ENCODE measurements at places on chromosomes 7 and 10.
A peak's percentile ranks its signal among the peaks of the same experiment; 100 is the strongest.

- DNase-seq, result peak; percentile 21
Observed at GRCh38 chr10:11631890-11632587, 20.6 kb upstream of the USP6NL start.

- no peak for DNase-seq
Observed at GRCh38 chr7:2190531-2190930, 42.2 kb downstream of the MAD1L1 start.

GRCh38 chr10:128007971-128008370 lies 101.1 kb downstream of the PTPRE start:
- DNase-seq, result no peak

GRCh38 chr7:107138696-107139420 lies 29.9 kb upstream of the HBP1 start:
- no peak for DNase-seq

GRCh38 chr10:112383325-112383724 lies 9.4 kb downstream of the ACSL5 start:
- peak; percentile 27 for DNase-seq

GRCh38 chr7:26493737-26494428 lies 202.2 kb downstream of the SNX10 start:
- DNase-seq, result no peak

DNA sequence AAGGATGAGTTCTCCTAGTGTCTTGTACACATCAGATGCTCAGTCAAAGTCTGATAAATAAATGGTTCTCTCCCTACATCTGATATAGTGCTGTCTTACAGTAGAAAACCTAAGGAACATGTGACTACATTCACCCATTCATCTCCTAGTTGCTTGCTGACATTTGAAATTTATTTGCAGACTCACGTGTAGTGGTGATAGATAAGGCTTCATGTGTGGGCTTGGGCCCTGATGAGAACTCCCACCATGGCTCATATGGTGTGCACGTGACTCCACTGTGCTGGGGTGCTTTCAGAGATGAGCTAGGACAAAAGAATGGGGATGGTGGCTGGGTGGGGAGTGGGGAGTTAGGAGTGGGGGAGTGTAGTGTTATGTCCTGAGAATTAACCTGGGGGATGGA lies 287.3 kb downstream of the RPS24 start:
- DNase-seq, result no peak

DNA sequence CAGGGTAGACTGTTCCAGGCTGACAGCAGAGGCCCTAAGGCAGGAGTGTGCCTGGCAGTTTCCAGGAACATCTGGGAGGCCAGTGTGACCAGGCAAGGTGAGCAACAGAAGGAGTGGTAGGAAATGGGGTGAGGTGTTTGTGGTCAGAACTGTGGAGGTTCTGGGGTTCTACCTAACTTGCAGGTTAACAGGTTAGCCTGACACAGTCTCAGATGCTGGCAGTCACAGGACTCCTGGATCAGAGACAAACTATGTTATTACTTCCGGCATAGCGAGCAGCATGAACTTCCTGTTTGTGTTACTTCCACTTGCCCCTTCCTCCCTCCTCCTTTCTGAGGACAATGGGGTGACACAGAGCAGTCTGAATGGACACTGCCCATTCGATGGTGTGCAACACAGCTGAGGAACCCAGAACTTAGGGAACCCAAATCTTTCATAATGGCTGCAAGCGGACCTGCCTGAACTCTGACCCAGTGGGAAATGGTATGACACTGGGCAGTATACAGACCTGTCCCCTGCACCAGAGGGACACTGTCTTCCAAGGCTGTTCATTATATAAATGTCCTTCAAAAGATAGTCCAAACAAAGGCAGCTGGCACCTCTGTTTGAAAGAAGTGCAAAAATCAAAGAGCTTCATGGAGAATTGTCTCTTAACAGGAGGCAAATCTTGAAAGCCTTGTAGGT lies 3.9 kb upstream of the SAR1A start:
- peak; percentile 19 for DNase-seq

GRCh38 chr7:3835109-3835508 lies 534.1 kb downstream of the SDK1 start:
- no peak for DNase-seq

GRCh38 chr7:16627236-16627635 lies 18.3 kb downstream of the ANKMY2 start:
- no peak for DNase-seq

- DNase-seq, result no peak
Observed at GRCh38 chr10:115951242-115951641, 321.8 kb downstream of the GFRA1 start.

DNA sequence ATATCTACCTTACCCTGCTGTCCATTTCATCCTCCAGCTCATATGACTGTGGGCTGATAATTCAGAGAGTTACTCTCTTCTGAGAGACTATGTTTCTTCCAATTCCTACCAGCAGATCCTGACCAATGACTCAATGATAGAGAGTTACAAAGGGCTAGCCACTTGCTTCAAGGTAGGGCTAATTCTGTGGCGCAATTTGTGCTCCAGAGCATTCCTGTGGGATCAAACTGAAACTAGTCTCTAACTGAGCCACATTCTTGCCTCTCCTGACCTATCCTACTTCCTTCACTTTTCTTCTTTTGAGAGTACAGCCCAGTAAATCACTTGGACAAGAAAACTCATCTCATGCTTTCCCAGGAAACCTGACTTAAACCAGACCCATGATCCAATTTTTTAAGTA lies 17.9 kb upstream of the ASZ1 start:
- no peak for DNase-seq

- no peak for DNase-seq
Observed at GRCh38 chr7:42694894-42695507, 216.9 kb downstream of the C7orf25 start.

- DNase-seq, result peak; percentile 79
Observed at GRCh38 chr7:55534262-55534915, 37.9 kb downstream of the VOPP1 start.

DNA sequence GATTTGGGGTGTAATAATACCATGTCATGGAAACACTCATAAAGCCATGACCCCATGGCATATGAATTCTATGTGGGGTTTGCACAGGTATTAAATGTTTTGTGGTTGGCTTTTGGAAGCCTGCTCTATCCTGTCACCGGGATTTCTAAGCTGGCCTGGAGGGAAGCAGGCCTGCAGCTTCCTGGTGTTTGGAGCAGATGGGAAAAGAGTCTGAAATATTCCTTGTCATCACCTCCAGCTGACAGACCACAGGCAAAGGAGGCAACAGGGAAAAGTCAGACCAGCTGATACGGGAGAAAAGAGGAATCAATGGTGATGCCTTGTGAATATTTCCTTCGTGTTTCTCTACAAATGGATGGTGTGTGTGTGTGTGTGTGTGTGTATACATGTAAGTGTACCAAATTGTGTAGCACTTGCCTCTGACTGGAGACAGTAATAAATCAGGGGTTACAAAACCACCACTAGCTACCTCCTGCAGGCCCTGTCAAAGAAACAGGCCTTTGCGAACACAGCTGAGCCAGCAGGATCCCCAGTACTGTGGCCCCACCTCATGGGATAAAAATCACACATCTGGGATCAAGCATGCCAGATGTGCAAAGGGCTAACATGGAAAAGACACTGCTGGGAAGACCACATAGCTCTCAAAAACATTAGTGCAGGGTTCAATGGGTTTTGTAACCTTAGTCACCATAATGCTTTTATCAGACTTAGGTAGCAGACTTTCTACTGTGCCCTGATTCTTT lies 120.8 kb upstream of the HPS1 start:
- no peak for DNase-seq

DNA sequence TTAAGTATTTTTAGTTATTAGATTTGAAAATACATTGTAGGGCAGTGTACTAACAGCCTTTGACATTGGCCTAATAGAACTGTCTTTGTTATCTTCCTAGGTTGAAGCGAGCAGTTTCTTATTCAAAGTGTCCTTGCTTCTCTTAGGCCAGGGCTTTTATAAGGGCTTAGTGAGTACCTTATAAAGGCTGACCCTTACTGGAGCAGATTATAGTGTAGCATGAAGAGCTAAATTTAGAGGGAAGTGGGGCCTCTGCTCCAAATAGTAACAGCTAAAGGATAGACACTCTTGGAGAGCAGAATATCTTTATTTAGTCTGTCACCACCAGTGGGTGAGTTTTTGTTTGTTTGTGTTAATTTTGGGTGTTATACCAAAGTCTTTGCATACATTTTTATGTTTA lies 15.9 kb downstream of the BZW2 start:
- DNase-seq, result no peak

DNA sequence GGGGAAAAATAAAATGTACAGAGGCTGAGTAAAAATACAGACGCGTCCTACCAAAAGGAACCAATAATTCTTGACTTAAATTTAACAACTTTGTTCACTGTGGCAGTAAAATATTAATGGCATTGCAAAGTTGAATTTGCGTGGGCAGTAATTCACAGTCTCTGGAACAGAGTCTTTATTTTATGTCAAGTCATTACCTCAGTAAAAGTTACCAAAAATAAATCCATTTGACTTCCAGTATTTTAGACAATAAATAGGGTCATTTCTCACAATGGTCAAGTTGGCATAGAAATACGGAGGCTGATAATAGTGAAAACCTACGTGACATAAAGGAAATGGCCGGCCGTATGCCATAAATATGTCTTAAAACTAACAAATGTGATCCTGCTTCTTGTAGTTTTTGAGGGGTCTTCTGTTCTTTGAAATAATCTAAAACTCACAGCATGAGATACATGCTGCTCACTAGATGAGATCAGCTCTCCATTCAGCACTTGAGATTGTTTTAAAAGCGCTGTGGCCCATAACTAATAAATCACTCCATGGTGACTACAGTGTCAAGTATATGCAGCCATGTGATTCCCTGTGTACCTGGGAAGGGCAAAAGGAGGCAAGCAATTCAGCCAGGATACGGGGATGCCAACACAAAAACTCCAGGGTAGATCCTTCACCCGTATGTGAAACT lies 75.3 kb downstream of the DOCK4 start:
- no peak for DNase-seq

- DNase-seq, result no peak
Observed at GRCh38 chr10:23034790-23035189, 60.6 kb upstream of the MSRB2 start.

GRCh38 chr7:157177983-157178381 lies 39.3 kb downstream of the UBE3C start:
- no peak for DNase-seq

DNA sequence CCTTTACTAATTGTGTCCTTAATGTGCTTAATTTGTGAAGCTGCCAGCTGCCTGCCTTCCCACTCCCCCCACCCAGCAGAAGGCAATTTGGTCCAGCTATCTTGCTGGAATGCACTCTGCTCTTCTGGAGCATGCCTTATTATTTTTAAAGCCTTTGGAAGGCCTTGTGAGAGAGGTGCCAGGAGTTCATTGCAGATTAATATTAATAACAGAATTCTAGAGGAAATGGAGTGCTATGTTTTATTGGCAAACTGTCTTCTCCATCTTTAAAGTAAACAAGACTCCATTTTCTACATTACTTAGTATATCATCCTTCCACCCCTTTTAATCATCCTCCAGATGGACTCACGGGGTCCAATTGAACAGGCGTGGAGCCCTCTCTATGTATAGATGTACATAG lies 50.8 kb upstream of the ZNF32 start:
- no peak for DNase-seq

DNA sequence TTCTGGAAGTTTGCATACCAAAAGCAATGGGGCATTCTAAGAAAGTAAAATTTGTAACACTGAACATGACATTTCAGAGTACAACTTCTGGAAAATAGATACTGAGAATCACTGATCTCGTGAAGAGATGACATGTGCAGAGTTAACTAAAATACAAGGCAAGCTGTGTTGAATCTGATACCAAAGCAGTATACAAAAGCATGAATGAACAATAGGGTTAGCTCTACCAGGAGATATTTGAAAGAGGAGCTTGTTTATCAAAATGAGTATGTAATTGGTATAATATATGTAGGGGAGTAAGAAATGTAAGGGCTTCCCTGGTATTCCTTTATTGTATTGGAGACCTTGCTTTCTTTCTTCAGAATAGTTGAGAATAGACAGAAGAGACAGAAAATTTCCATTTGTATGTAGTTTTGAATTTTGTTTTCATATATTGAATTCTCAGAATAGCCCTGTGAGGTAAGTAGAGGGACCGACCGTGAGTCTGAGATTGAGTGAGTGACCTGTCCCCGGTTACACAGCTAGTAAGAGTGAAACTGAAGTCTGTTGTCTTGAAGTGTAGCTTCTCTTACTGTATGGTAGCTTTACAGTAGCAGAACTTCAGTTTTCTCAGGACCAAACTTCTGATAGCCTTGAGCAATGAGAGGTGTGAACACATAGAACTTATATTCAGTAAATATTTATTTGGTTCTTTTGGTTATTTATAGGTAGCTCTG lies 5.0 kb downstream of the HBP1 start:
- no peak for DNase-seq

GRCh38 chr7:129341212-129341611 lies 93.0 kb upstream of the STRIP2 start:
- no peak for DNase-seq

DNA sequence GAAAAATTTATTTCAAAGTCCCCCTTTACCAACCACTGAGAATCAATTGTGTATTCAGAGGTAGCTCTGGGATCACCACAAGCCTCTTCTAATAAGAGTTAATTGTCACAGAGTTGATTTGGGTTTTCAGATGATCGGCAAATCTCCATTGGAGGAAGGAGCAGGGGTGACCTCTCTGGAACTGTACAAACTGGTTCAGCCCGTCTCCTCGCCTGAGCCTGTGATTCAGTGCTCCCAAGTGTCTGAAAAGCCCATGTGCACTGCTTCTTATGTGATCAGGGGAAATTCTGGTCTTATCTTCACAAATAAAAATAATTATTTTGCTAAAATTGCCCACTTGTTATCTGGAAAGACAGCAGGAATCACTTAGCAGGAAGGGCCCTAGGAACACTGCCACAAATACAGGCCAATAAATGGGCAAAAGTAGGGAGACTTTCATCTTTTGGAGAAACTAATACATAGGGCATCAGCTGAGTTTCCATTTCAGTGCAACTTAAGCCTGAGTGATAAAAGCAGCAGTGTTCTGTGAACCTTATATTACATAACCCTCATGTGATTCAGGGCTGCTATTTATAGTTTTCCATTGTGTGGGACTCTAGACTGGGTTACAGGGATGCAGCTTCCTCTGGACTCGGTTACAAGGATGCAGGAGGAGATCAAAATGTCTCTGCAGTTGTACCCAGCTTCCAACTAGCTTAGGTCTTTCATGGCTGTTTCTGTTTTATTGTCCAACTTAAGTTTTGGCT lies 32.3 kb downstream of the CDK1 start:
- DNase-seq, result no peak

DNA sequence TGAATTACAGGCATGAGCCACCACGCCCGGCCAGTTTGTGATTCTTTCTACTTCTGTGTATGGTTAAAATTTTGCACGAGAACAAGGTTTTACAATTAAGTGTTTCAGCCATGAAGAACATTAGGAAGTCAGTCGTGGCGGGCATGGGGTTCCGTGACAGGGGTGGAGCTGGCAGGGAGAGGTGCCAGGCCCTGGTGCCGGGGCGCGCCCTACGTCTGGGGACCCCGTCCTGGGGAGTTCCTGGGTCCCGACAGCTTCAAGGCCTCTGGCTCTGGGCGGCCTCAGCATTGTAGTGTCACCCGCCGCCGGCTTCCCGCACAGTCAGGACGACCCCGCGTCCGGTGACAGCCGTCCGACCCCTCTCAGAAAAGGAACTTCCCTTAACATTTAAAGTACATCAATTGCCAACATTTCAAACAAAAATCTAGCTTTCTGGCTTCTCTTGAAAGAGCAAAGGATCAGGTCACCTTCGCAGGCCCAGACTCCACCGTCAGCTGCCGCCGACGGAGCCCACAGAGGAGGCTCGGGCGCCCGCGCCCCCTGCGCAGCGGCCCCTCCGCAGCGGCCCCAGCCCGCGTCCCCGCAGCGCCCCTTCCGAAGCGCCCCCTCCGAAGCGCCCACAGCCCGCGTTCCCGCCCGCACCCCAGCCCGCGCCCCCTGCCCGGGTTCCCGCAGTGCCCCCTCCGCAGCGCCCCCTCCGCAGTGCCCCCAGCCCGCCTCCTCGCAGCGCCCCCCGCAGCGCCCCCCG lies 23.2 kb upstream of the MKI67 start:
- no peak for DNase-seq

Measured in activated CD4-positive, alpha-beta T cell treated with anti-CD3 and anti-CD28 coated beads, Interleukin-2, amount 50 U/mL, for 48 hours (primary cell).